ENCODE measurements at places on chromosomes 12 and 14.

DNA sequence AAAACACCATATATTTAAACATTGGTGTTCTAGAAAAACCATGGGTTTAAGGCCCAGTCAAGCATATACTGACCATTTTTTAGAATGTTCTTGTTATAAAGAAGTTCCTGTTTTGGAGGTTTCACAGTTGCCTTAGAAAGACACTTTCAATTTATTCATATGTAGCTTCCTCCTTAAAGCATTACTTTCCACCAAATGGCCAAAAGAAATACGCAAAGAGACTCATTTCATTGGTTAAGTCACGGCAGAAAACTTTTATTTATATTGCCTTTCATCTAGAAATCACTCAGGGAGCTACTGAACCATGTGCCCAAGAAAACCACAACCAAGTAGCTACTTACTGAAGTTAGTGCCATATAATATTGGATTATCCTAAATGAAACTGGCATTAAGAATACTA lies 40.0 kb downstream of the MYBPC1 start:
- no peak for DNase-seq

DNA sequence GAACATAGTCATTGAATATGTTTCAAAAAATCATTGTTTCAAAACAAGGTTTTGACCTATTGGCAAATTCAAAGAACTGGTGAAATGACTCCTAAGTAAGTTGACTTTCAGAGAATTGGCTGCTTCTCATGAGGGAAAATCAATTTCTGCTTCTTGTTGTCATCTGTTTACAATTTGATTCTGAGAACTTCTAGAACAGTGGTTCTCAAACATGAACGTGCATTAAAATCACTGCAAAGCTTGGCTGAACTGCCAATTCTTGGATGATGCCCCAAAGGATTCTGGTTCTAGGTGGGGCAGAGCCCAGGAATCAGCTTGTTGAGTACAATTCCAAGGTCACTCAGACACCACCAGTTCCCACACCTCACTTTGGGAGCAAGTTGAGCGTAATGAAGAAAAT lies 83.9 kb downstream of the ZFP36L1 start:
- DNase-seq: no peak

DNA sequence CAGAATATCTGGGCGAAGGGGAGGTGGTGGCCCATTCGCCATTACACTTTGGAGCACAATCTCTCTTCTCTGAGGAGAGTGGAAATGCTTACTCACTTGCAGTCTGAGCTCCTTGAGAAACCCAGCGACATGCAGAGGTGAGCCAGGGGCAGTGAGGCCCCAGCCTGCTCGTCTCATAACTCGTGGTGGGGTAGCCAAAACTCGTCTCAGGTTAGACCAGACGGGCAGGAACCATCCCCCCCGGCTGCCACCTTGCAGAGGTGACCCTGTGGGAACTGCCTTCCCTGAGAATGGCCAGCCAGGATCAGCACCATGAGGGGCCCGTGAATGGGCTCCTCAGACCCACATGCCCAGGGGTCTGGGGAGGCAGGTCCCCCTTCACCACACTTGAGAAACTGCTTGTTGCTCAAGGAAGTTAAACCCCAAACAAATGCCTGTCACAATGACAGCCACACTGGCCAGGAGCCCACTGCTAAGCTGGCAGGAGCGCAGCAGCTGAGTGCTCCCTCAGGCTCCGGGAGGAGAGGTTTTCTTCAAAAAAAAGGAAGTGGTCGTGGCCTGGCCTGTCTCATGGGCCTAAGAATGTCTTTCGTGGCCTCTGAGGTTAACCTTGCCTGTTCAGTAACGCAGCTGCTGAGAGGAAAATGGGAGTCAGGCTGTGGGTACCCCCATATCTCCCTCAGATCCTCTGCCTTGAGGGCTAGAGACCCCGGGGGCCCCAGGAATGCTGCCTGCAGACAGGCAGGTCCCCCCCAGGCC lies 9.2 kb upstream of the ALDH2 start:
- DNase-seq: no peak

DNA sequence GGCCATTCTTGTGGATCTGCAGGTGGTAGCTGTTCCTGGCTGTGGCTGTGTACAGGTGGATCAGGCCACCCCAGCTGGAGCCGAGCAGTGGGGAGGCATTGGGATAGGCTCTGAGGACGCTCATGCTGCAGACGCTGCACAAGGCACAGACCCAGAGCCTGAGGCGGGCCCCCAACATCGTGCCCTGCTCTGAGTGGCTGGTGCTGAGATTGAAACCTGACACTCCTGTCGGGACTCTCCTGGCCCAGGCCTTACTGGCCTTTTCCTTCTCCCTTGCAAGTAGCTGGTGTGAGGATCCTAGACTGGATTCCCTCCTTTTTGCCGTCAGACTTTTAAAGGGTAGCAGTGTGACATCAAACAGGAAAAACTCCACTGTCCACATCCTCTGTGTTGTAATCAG lies at the start of gene FGF23:
Gene FGF23 (minus strand): TSS at position 308 of the 400 bp plus-strand sequence. CDS start 130 bp downstream, at position 178.
- DNase-seq: no peak

- DNase-seq: no peak
Observed at GRCh38 chr12:48937170-48937569, 11.9 kb upstream of the FKBP11 start.

- no peak for DNase-seq
Observed at GRCh38 chr14:28254768-28255167, 511.8 kb upstream of the FOXG1 start.

- no peak for DNase-seq
Observed at GRCh38 chr12:109458771-109459208, 18.3 kb downstream of the KCTD10 start.

DNA sequence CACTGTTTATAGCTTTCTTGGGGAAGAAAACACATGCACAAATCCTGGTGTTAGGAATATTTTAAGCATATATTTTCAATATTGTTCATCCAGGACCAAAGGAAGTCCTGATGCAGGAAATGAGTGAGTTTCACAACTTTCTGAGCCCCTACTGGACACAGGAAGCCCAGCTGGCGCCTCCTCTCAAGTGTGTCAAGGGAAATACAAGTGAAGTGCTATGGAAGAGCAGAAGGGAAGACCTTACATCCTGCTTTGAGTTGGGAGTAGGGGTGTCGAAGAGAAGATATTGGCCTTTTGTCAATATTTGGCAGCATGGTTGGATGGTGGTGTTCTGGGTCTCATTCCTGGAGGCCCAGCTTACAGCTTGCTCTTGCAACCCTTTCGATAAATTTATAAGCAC lies 66.1 kb upstream of the ZDHHC17 start:
- no peak for DNase-seq

DNA sequence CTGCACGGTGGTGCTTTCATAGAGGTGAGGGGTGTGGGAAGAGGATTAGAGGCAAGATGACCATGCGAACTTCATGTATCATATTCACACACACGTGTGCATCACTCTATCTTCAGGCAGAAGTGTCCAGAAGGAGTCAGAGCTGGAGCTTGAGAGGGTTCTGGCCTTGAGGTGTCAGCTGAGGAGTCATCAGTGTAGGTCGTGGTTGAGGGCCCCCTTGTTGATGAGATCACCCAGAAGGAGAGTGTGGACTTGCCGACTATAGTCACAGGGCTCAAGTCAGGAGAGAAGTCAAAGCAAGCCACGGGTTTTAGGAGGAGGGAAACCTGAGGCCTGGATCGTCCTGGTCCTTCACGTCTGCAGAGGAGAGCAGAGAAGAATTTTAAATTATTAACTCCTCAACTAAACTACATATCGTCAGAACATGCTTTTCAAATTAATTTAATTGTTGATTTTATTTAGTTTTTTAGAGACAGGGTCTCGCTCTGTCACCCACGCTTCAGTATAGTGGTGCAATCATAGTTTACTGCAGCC lies 25.4 kb downstream of the EML1 start:
- DNase-seq: no peak

- no peak for DNase-seq
Observed at GRCh38 chr14:103019826-103020225, 37.5 kb downstream of the CDC42BPB start.

DNA sequence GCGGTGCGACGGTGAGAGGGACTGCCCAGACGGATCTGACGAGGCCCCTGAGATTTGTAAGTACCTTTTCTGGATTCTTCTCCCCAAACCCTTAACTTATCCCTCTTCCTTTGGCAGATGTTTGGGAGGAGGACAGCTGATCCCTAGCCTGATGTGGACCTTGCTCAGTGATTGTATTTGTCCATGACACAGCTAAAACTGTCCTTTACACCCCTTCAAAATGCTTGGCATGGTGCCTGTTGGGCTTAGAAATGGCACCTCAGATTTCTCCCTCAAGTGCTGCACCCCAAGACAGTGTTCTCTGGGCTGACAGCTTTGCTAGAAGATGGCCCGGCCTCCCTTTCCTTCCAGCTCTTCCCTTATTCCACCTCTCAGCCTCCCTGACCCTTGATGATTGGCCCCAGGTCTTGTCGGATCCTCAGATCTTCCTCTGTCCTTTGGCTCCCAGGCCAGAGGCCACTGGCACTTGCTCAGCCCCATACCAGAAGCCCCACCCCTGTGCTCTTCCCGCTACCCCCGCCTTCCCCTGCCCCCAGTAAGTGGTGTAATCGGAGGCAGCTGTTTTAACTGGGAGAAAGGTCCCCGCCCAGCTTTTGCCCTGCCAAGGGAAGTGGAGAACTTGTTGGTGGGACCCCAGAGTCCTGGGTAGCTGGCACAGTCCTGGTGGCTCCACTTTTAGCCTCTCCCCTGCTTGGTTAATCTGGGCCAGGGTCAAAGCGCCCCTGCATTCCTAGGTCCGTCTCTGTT lies 8.7 kb downstream of the LRP1-AS start:
- DNase-seq: no peak

- peak; percentile 1 for DNase-seq
Observed at GRCh38 chr14:103185051-103186029, 62.1 kb downstream of the TNFAIP2 start.

DNA sequence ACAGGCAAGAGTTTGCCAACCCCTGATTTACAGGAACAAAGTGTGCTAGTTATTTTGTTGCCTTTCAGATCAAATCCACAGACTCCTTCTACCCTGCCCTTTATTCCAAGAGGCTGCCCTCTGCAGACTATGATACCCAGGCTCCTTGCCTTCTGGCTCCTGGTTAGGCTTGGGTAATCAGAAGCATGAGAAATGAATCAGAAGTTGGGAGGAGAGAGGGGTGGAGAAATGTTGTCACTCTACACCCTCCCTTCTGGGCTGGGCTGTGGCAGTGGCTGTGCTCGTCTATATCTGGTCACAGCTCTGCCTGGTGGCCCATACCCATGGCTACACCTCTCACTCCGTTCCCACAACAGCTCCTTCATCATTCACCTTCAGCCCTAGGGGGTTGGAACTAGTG lies 204.6 kb upstream of the PLXNC1 start:
- no peak for DNase-seq

DNA sequence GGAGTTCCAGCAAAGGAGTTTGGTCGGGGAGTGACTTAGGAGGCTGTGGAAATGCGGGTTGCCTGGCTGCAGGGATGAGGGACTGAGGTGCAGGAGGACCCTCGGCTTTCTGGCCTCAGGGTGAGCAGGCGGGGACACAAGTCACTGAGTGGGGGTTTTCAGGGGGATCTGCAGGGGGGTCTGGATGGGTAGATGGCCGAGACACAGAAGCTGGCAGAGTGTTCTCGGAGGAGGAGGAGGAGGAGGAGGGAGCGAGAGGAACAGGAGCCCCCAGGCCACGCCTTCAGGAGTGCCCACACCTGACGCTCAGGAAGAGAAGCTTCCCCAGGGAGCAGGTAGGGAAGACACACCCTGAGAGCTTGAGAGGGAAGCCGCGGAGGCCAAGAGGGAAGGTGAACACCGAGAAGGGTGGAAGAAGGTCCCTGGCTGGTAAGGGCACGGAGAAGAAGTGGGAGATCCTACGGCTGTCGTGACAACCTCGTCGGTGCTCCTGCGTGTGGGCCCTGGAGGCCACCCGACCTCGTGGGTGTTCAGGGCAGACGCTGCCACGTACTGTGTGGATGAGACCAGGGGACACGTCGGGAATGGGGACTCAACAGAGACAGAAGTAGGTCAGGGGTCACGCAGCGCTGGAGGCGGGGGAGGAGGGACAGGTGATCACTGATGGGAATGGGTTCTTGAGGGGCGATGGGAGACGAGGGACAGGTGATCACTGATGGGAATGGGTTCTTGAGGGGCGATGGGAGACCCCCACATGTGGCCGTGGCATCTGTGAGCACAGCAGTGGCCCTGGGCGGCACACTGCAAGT lies 109.4 kb downstream of the PIWIL1 start:
- no peak for DNase-seq

DNA sequence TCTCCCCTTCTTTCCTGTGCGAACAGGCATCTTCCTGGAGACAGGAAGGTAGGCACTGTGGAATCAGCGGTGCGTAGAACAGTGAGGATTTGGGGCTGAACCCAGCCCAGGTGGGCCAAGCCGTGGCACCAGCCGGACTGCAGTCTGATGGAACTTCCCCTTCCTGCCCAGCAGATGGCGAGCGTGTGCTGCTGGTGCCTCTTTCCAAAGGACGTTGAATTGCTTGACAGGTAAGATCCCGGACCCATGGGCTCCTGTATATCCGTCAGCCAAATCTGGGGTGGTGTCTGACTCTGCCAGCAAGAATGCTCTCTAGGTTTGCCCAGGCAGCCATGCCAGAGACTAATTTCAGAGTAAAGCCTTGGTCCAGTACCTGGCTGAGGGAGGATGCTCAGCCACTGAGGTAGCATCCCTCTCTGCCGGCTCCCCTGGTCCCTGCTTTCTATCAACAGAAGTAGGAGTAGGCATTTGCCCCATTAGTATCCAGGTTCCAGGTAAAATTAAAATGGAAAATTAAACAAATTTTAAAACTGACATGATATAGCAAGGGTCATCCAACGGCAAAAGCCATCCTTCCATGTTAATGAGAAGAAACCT lies 21.1 kb upstream of the KCNA5 start:
- peak; percentile 32 for DNase-seq

GRCh38 chr12:112214064-112214463 lies 88.7 kb downstream of the TRAFD1 start:
- no peak for DNase-seq

DNA sequence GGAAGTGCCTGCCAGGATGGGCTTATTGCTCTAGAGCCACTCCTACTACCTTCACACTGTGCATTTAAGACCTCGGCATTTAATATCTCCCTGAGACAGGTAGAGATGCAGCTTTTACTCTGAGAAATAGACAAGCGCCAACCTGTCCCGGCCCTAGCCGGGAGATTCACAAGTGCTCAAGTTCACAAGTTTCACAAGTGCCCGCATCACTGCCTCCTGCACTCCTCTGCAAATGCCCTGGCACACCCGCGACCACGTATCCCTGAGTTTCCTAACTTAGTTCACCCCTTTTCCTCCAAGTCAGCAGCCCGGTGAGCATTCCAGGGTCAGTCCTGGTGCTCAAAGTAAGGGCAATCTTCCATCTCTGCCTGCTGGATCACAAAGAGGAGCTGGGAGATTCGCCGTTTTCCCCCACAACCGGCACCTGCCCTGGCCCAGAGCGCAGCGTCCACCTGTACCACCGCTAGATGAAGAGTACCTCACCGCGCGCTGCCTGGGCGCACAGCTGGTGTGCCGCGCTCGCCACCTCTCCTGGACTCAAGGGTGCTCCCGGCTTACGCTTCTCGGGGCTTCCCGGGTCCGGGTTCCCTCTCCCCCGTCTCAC lies 5.0 kb upstream of the SLC38A4 start:
- DNase-seq: no peak

- no peak for DNase-seq
Observed at GRCh38 chr12:124904306-124905098, 9.9 kb downstream of the UBC start.

DNA sequence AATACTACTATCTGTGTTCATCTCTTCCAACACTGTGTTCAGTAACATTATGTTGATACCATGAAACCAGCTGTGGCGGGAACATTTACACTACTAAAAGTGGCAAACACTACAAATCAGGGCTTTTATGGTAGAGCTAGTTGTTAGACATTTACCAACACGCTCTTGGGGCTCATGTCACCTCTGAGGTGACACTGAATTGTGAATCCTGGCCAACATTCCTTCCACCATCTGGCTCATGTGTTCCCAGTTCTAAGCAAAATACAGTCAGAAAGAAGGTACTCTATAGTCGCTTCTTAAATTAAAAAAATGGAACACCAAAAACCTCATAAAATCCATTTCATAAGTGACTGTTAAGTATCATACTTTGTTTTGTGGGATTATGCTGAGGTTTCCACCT lies 436.6 kb downstream of the FUT8 start:
- DNase-seq: no peak
